RCC 7860 (cell line): ENCODE measurements at places on chromosomes 11 and 22.
A peak's percentile ranks its signal among the peaks of the same experiment; 100 is the strongest.

DNA sequence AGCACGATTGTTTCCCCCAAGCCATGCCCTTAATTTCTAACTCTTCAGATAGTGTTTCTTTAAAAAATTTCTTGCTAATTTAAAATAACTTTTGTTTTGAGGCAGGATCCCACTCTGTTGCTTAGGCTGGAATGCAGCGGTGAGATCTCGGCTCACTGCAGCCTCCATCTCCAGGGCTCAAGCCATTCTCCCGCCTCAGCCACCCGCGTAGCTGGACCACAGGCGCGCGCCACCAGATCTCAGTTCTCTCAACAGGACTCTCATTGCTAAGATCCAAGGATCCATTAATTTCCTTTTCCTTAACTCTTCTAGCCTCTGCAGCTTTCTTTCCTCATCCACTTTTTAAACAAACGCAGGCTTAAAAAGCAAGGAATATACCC, 327 bp upstream of the MED17 start:
- DNase-seq = no peak

- DNase-seq = peak; percentile 16
Observed at GRCh38 chr11:122045181-122045586, 70.8 kb downstream of the BLID start.

- DNase-seq = no peak
Observed at GRCh38 chr11:112902361-112903011, 58.7 kb upstream of the NCAM1 start.

GRCh38 chr11:10426475-10426874, 28.6 kb upstream of the AMPD3 start:
- DNase-seq = no peak

DNA sequence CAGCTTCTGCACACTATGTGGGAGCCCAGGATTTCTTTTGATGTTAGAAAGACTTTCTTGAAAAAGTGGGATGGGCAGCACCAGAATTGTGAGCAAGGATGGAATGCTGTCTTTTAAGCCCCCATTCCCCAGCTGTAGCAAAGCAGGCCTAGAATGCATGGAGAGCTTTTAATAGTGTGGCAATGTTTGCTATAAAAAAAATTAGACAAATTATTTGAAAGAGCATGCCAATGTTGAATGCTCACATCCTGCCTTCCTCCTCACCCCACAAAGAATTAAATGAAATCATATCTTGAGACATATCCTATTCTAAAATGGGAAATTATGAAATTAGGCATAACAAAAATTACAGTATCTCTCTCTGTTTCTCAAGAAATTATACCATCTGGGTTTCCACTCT, 154.7 kb downstream of the C11orf91 start:
- DNase-seq = no peak

GRCh38 chr11:11580012-11580411, 41.8 kb downstream of the GALNT18 start:
- DNase-seq = no peak

DNA sequence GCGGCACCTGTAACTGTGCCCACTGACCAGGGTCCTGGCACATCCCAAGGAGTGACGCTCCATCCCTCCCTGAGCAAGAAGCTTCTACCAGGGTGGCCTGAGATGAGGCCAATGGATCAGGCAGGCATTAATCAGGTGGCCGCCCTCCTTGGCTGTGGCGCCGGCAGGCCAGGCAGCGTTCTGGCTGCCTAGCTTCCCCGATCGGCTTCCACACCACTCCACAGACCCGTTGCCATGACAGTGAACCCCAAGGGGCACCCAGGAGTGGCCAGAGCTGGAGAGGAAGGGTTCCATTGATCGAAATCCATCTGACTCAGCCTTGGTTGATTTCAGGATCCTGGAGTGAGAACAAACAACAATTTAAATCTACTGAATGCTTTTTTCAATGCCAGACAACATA, 20.5 kb downstream of the LRRC55 start:
- no peak for DNase-seq

DNA sequence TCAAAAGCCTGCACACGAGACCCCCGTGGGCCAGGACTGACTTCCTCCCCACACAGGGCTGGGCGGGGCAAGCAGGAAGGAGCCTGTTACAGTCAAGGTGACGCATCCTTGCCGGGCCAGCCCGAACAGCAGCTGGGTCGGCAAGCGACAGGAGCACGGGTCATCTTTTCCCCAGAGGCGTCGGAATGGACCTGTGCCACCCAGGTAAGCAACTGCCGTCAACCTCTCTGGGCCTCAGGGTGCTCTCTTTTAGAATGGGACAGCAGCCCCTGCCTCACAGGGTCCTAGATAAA, at the start of gene CYTH4:
Gene CYTH4 (plus strand): TSS at position 124 of the 293 bp plus-strand sequence. CDS start 62 bp downstream, at position 186.
- no peak for DNase-seq

DNA sequence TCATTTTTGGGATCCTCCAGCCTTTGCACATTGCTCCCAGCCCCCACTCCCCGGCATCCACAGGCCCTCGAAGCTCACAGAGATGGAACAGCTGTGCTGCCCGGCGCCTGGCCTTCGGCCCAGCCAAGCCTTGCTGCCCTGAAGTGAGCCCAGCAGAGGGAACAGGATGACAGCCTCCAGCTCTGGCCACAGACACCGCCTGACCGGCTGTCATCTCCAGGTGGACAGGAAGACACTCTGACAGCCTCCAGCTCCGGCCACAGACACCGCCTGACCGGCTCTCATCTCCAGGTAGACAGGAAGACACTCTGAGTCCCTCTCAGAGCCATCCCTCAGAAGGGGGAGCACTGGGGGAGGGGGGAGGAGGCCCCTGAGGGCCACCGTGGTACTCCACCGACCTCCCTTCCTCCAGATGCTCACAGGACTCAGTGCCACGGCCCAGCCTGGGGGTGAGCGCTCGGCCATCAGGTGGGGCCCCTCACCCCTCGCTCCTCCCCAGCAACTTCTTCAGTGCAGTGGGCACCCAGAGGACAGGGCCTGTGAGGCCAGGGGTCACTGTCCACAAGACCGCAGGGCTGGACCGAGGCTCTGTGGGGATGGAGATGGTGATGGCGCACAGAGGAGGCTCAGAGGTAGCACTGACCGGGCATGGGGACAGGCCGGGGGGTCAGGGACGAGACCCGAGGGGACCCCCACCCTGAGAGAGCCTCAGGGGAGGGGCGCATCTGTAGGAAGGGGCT, 58.6 kb downstream of the BRD1 start:
- DNase-seq = no peak

- DNase-seq = no peak
Observed at GRCh38 chr11:75949023-75949672, 134.1 kb downstream of the UVRAG start.

GRCh38 chr11:19822531-19822930, 109.9 kb downstream of the NAV2 start:
- DNase-seq = no peak

GRCh38 chr11:10302359-10302743, 2.5 kb upstream of the ADM start:
- no peak for DNase-seq

- no peak for DNase-seq
Observed at GRCh38 chr22:50705219-50705691, 32.6 kb downstream of the SHANK3 start.

DNA sequence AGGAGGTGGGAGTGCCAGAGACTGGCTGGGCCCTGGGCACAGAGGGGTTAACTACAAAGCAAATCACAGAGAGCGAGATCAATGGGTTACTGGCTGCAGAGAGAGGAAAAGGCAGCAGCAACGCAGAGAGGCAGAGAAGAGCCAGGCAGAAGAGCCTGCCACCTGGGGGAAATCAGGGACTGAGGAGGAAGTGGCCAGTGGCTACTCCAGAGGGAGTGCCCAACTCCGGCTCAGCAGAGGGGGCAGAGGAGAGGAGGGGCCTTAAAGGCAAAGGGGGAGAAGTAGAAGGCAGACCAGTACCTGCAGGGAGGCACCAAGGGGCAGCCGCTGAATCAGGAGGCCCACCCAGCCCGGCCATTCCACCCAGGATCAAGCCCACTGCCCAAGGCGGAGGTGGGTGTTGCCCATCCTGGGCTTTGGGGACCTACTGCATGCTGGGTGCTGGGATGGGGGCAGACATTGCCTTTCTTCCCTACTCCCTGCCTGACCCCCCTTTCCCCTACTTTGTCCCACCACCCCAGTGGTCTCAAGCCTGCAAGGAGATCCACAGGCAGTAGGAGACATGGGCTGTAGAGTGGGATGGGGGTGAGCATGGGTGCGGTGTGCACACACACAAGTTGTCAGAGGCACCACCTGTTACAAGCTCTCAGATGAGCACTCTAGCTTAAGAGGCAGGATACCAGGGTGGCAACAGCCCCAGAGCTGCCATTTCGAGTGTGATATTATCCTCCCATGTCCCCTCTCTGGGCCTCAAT, 926 bp upstream of the GALR3 start:
- no peak for DNase-seq

GRCh38 chr11:19537803-19538453, 174.7 kb upstream of the NAV2 start:
- no peak for DNase-seq
